M059J (cell line): ENCODE measurements at places on chromosomes 2 and 18.

- peak; percentile 89 for DNase-seq
Observed at GRCh38 chr2:191679818-191680600, 2.1 kb downstream of the NABP1 start.

GRCh38 chr2:25460261-25460905 is 118.7 kb upstream of the DNMT3A start:
- DNase-seq: no peak

- DNase-seq: no peak
Observed at GRCh38 chr2:118954297-118955060, 12.5 kb downstream of the MARCO start.

- peak; percentile 26 for DNase-seq
Observed at GRCh38 chr2:8539743-8540551, 141.9 kb upstream of the ID2 start.

DNA sequence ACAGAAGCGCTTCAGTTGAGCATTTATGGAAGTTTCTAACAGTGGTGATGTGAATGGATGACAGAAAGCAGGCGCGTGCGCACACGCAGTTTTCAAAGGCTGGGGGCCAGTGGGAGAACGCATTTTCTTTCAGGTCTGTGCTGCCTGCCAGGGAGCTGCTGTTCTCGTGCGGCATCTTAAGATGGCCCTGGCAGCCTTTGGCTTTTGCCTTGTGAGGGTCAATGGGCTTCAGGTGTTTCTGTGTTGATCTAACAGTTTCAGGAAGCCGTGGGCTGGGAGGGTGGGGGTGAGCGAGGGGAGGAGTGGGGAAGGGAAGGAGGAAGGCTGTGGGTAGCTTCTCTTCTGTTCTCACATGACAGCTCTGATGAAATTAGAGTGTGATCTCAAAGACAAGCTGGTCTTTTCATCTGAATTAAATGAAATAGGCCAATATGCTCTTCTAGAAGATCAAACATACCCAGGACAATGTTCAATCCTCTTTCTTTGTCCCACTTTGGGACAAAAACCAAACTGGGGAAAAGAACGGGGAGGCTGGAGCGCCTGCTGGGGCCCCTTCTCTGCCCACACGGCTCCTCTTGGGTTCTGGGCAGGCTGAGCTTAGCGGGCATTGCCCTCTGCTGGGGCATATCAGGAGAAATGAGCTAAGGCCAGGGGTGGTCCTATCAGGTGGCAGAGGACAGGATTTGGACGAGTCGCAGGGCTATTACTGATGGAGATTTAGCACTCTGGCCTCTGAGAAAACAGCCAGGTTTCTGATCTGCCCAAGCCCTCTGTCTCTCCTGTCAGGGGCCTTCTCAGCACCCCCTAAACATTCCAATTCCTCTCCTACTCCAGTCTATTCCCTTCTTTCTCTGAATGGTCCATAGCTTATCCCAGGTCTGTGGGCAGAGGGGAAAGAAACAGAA is 126.2 kb upstream of the LGALSL start:
- DNase-seq: peak; percentile 39

DNA sequence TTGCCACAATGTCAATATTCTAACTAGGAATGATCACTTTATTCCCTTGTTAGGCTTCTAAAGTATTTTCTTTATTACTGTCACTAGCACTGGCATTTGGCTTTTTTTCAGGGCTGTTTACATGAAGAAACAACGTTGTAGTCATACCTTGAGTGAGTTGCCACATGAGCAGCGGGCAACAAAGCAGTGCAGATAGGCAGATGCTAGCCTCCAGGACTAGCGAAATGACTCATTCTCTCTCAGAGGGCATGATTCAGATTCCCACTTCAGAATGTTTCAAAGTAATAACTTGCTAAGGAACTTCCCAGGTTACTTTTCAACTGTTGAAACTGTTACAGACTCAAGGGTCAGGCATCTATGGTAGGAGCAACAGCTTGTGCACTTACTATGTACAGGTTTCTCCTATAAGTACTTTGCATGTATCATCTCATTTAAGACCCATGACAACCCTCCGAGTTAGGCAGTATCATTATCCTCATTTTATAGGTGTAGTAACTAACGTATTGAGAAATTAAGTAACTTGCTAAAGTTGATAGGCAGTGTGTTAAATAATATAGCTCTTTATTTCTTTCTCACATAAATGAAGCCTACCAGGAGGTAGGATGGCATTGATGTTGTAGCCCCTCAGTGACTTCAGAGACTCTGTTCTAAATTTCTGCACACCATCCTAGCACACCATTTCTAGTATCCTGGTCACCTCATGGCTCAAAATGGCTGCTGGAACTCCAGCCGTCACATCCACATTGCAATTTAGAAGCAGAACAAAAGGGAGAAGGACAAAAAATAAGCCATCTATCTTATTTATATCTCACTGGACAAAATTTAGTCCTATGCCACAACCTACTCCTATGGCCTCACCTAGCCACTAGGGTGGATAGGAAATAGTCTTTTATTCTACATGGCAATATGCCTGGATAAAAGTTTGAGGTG is 83.3 kb downstream of the ICOS start:
- DNase-seq: peak; percentile 76

DNA sequence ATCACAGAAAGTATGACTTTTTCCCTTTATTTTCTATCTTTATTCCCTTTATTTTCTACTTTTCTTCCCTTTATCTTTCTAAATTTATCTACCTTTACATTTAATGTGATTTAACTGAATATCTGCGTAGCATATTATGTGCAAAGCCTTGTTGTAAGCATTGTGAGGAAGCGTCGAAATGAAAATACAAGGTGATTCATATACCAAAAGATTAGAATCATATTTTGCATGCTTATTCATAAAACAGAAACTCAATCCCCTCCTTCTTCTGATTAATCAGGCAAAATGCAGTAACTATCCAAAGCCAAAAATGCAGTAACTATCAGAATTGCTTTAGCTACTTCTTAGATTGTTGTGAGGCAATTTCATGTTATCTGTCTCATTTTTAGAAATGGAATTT is 393.0 kb downstream of the CDH19 start:
- no peak for DNase-seq

- DNase-seq: no peak
Observed at GRCh38 chr2:8101614-8102277, 580.1 kb upstream of the ID2 start.

DNA sequence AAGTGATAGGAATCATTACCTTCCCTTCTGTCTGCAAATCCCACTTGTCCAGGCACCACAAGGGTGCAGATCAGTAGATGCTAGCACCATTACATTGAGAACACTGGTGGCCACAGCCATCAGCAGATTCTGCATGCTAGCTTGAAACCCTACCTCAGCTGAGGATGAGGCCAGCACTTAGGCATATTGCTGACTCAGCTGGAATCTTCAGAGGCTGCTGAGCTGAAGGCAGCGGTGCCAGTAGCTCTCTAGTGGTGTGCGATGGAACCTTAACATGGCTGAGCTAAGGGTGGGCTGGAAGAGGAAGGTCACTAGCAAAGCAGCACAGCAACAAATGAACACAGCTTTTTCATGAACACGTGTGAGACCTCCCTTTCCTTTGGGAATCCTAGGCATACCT is 19.0 kb upstream of the CPO start:
- DNase-seq: no peak

DNA sequence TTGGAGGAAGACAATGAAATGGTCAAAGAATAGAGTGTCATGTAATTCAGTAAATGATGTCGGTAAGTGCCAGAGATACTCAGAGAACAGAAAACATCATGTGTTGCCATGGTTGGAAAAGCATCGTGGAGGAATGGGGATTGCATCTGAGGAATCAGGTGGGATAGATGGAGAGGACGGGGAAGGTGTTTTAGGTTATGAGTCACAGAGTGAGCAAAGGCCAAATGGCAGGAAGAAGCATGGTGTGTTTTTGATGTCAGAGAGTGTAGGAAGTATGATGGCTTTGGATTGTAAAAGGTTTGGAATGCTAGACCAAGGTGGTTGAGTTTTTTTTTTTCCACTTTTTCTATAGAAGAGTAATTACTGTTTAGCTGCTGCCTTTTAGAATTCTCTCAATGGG is 27.5 kb upstream of the CD28 start:
- DNase-seq: peak; percentile 68

GRCh38 chr2:135409436-135409835 is 121.6 kb downstream of the ZRANB3 start:
- no peak for DNase-seq

- DNase-seq: no peak
Observed at GRCh38 chr18:67080601-67081000, 435.9 kb downstream of the DSEL start.

GRCh38 chr2:137231628-137232027 is 466.3 kb downstream of the THSD7B start:
- DNase-seq: no peak

- no peak for DNase-seq
Observed at GRCh38 chr2:142791335-142791734, 86.1 kb upstream of the KYNU start.

DNA sequence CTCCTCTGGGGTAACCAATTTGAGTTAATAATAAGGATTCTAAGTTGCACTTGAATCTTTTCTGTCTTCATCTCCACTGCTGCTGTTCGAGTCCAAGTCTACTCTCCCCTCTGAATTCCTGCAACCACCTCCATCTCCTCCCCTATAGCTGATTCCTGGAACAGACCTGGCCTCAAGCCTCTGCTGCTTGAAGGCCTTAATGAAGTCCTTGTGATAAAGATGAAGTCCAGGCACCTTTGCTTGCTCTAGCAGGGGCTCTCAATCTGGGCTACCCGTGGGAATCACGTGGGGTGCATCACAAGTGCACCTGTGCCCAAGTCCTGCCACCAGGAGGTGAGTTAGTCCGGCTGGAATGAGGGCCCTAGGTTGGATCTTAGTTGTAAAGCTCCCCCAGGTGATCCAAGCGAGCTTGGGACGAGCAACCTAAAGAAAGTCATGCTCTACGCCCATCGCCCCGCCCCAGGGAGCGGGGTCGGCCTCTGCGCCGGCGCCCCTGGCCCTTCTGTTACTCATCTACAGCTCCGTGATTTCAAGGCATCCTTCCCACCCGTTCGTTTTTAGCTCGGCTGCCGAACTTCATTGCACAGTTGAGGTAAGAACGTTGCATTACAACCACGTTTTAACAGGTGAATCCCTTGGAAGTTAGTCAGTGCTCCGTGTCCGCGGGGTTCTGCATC is 905 bp upstream of the IAH1 start:
- peak; percentile 7 for DNase-seq

DNA sequence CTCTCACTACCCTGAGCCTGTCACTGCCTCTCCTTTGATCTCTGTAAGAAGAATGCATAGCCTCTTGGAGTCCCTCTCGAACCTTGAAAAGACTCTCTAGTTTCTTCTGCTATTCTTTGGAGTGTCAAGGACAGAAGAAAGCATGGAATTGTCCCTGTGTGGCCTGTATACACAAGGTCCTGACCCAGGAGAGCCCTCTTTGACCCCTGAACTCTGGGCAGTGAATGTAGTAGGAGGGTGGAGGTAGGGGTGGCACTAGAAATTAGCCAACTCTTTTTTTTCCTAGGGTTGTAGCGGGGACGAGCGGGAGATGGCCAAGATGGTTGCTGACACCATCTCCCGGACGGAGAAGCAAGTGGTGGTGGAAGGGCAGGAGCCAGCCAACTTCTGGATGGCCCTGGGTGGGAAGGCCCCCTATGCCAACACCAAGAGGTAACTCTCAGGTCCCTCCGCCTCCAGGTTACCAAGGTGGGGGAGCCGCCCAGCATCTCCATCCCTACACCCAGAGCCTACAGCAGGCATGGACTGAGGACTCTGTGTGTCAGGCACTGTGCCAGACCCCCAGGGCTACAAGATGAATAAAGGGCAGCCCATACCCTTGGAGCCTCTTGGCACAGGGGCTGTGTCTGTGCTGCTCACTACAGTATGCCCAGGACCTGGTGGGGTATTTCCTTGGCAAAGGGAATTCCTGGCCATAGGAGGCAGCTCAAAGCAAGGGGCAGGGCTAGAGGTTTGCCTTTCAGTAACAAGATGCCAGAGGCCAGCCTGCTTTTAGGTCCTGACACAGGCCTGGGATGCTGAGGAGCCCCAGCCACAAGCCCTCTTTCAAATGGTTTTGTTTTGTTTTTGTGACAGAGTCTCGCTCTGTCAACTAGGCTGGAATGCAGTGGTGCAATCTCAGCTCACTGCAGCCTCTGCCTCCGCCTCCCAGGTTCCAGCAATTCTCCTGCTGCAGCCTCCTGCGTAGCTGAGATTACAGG is 16.4 kb downstream of the VIL1 start:
- DNase-seq: no peak

DNA sequence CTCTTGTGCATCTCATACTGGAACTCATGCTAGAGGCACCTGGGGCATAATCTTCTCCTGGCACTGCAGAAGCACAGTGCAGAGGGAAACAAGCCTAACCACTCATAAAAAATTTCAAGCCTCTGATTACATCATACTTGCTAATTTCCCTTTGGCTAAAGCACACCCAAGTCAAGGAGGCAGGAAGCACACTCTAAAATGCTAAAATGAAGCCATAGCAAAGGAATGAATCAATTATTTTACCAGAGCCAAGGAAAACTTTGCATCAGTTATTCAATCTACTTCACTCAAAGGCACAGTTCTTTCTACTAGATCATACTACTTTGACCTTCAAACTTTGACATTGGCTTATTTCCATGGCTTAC is 79.6 kb upstream of the SPOPL start:
- peak; percentile 86 for DNase-seq

GRCh38 chr2:145729993-145730770 is 1210.3 kb upstream of the ZEB2 start:
- no peak for DNase-seq
